ENCODE measurements at places on chromosomes 4 and X.

- DNase-seq: no peak
Observed at GRCh38 chr4:2390146-2390545, 28.3 kb downstream of the ZFYVE28 start.

GRCh38 chr4:56051029-56051709, 102.4 kb downstream of the CEP135 start:
- DNase-seq: no peak

DNA sequence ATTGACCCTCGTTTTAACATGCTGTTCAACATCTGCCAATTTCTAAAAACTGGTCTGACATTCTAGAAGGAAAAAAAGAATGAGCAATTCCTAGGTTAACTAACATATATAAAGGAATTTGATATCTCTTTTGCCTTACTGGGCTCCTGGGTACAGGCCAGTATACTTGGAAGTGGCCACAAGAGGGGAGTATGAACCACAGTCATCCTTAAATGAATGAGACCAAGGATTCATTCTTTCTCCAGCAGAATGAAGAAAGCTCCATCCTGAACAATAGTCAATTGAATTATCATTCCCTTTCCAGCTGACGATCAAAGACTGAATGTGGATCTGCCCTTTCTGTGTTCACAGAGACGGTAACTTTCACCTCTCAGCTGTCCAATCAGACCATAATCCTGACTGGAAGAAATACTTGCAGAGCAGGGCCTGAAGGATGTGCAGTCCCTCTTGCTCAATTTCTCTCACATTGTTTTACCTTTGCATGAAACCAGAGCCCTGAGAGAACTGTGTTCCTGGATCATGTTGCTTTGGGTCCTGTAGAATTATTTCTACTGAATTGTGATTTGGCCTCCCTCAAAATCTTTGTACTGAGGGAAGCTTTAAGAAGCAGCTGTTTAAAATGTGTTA, 14.8 kb upstream of the SPARCL1 start:
- DNase-seq: no peak

GRCh38 chr4:55069248-55069647, 56.1 kb downstream of the KDR start:
- no peak for DNase-seq

DNA sequence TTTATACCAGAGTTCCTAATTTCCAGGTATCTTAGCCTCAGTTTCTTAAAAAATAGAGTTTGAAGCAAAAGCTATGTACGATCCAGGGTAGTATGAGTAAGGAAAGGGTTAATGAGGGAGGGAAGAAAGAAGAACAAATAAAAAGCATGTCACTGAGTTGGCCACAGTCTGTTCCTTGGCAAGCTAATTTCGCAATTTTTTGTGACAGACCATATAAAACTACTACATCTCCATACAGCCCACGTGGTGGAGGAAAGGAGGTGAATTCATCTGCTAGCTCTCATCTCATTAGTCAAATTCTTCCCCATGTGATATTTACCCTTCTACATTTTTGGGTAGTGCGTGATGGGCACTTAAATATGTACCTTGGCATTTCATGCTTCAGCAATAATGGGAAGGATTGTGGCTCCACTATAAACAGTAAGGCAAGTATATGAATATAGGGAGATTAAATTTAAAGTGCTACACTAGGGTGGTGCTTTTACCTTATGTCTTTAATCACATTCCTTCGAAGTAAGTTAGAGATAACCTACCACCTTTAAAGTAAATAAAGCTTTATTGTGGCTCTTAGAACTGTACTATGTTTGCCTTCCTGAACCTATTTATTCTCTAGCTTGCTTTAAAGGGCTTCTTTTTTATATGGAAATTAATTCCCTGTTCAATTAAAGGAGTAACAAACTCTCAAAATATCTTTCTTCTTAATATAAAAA, 102.1 kb upstream of the VAMP7 start:
- DNase-seq: no peak

DNA sequence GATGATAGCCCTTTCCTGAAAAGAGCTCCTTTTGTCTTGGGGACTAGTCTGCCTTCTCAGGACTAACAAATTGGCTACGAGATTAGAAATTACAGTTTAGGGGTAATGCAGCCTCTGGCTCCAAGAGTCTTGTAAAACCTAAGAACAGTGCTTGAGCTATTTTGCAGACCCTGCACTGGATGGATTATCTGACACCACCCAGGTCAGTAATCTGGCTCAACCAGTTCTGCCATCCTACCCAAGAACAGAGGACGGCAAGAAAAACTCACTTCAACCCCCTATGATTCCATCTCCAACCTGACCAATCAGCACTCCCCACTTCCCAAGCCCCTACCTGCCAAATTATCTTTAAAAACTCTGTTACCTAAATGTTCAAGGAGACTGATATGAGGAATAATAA, 225.1 kb downstream of the FAM47A start:
- DNase-seq: no peak

DNA sequence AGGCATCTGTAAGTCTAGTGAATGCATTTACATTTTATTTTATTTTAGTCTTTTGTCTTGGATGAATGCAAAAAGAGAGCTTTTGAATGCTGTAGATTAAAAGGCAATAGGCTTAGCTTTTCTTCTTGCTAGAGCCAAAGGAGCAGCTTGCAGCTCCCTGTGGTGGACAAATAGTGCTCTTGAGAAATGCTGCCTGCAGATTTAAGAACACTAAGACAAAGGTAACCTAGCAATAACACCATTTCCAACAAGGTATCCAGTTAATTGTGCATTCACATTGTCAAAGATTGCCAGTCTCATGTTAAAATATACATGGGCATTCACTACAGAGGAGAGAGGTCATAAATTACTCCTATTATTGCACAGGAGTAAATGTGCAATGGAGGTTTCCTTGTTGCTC, 859.2 kb upstream of the PRKX start:
- no peak for DNase-seq

DNA sequence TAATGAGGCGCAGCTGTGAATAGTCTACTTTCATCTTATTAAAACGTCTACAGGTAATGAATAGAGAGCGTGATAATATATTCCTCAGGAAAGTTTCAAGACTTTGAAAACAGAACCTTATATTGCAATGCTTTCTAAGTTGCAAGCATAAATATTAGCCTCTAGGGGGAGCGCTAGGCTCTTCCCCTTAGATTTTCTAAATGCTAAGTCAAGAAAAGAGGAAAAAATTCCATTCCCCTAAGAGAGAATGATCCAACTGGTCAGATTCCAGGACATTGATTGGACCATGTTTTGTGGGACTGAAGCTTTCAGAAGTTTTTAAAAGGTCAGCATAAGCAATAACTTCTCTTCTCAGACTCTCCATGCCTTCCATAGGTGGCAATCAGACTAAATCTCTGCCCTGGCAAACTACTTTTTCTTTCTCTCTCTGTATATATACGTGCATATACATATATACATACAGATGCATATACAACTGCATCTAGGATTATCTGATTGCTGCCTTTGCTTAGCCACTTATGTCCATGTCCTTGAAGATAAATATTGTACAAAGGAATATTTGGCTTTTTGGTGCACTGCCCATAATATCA, 492.9 kb downstream of the INPP4B start:
- no peak for DNase-seq

- DNase-seq: no peak
Observed at GRCh38 chr4:187006189-187006618, 282.5 kb upstream of the FAT1 start.

GRCh38 chrX:20046864-20047263, 56.0 kb upstream of the BCLAF3 start:
- DNase-seq: no peak

DNA sequence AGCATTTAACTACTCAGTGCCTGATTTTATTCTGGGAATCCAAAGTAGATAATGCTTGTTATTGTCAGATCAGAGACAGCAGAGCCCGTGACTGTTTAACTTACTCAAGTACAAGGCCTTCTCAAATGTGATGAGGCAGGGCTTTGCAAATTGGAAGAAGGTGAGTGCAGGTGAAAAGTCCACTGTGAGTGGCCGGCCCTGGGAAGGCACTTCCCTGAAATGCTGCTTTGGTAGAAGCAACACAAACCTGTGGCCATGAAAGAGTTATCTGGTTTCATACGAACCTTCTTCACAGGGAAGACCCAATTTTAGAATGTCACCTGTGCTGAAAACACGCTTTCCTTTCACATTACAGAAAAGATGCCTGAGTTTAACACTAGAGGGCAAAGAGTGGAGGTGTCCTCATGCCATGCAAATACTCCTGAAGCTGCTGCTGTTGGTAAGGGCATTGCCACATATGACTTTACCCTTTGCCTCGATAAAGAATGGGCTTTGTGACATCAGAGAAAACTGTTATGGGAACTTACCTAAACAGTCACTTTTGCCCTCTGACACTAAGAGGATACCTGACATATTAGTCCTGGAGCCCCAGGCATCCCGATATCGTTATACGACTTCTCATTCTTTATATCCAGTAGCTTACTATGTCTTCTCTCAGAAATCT, 8.0 kb downstream of the PPARGC1A start:
- no peak for DNase-seq

DNA sequence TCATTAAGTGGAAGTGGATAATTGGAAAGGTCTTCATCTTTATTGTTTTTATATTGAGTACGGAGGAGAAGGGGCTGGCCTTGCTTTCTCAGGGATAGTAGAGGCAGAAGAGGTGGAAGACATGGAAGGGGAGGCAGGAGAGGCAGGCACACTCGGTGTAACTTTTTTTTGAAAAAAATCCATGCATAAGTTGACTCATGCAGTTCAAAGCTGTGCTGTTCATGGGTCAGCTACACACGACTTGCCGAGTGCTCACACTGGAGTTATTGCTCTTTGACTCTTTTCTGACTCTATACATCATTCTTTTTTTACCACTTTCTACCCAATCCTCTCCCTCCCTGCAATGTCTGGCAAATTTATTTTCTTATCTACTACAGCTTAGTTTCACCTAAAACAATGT, 158.3 kb upstream of the AADAT start:
- DNase-seq: no peak

DNA sequence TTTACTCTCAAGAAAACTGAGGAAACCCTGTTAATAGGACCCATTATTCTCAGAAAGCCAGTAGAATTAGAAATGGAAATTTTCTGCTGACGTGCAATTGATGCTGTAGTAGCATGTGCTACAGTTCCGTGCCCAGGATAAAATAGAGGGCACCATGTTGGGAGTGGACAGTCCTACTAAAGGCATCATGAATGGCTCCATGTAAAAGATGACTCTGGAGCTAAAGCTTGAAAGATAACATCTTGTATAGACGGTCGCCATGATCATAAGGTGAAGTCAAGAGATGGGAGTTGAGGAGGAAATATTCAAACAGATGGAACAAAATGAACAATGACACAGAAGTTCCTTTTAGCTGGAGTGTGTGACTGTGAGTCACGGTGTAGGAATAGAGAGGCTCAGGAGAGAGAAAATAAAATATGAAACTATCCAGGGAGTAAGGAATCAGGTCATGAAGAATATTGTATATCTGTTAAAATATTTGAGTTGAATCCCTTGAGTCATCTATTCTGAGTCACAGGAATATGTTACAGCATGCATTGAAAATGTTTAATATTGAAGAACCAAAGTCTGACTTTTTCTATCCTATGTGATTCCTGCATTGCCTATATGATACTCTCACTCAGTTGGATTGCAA, 31.8 kb downstream of the ANXA10 start:
- no peak for DNase-seq

DNA sequence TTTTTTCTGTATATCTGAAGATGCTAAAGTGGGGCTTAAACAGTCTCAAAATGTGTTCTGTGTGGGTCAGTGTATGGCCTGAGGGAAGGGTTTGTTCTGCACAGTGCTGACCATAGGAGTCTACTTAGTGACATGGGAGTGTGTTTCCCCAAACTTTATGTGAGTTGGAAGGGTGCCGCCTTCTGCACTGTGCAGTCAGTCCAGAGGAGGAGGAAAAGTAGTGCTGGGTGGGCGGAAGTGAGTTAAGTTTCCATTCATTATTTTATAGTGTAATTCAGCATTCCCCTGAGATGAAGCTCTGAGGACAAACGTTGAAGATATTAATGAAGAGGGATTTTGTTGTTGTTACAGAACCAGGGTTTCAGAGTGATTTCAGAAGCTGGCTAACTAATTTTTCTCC, 2.9 kb downstream of the CHST7 start:
- no peak for DNase-seq

GRCh38 chr4:25856756-25857155, 6.0 kb downstream of the SEL1L3 start:
- DNase-seq: no peak

DNA sequence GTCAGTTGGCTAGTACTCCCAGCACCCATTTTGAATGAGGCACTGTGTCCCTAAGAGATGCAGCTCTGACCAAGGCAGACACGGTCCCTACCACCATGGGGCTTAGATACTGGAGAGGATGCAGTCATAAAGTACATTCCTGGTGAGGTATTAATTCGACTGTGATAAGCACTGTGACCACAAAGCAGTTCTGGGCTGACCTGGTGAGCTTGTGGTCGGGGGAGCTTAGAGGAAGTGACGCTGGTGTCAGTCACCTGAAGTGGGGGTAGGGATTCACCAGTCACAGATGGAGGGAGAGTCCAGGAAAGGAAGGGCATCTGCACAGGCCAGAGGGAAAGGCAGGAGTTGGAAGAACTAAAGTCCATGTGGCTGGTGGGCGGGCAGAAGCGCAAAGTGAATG, 15.8 kb upstream of the CLTRN start:
- DNase-seq: no peak

DNA sequence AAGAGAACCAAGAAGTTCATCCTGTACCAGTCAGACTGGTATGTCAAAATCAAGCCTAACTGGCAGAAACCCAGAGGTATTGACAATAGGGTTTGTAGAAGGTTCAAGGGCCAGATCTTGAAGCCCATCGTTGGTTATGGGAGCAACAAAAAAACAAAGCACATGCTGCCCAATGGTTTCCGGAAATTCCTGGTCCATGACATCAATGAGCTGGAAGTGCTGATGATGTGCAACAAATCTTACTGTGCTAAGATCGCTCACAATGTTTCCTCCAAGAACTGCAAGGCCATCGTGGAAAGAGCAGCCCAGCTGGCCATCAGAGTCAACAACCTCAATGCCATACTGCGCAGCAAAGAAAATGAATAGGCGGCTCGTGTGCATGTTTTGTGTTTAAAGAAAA, 172.7 kb upstream of the MED14 start:
- no peak for DNase-seq

GRCh38 chr4:185344743-185345538, 50.8 kb downstream of the LRP2BP start:
- DNase-seq: no peak

- DNase-seq: no peak
Observed at GRCh38 chr4:26819478-26820095, 41.1 kb upstream of the STIM2 start.

- DNase-seq: no peak
Observed at GRCh38 chr4:8434251-8435073, 6.1 kb downstream of the ACOX3 start.

DNA sequence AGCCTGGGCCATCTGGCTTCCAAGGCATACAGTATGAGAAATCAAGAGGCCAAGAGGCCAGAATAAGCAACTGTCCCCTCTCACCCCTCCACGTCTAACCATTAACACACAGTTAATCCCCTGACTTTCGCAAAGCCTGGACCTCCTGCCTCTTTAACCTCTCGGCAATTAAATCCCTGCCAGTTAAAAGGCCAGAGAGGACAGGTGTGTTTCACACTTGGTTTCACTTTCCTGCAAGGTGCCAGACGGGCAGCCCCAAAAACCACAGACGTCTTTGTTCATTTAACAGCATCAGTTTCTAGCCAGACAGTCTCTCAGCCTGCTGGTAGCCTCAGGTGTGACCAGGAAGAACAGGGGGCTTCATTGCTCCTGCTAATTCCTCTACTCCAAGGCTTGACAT, 91.1 kb upstream of the KIT start:
- no peak for DNase-seq

Data from stimulated activated CD4-positive, alpha-beta T cell treated with anti-CD3 and anti-CD28 coated beads, TNF-alpha, amount 100 ng/mL, for 48 hours (primary cell).